Heart right ventricle (tissue), 16 donors: ENCODE measurements at places on chromosomes 12 and 14. TPM values are rescaled to one million over a fixed set of nuclear protein-coding genes. Genes with fewer than 3 reads are reported as not detected.

The HOXC6 gene
- 0.29 TPM for polyA plus RNA-seq

The WSCD2 gene
- 0.01 TPM for polyA plus RNA-seq

The LRRC43 gene
- polyA plus RNA-seq = 0.73 TPM

The KRT81 gene
- not detected for polyA plus RNA-seq

The TMPRSS12 gene
- polyA plus RNA-seq = not detected

The CLEC2A gene
- polyA plus RNA-seq = not detected

The RAN gene
- 586 TPM for polyA plus RNA-seq

The POTEM gene
- not detected for polyA plus RNA-seq
